ENCODE measurements at places on chromosomes 7 and 10.

DNA sequence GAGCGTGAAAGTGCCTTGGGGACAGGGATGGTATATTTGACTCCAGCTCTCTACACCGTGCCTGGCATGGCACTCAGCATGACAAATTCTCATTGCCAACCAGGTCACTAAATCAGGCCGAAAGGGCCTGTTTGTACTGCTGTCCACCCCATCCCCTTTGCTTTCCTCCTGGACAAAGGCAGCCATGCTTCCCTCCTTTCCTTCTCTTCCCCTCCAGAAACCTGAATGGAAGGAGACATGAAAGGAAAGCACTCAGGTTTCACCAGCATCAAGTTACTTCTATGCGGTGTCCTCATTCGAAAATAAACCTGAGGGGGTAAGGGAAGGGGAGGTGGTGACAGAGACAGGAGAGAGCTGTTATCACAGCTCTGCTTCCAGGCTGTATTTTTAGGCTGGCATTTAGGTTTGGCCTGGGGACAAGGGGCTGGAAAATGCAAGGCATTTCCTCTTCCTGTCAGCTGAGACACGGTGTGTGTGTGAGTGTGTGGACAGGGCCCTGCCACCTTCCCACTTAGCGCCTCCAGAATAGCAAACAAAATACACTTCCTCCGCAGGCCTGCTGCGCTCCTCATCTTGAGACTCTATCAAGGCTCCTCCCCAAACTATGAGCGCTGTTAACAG lies 79.9 kb upstream of the COL13A1 start:
- no peak for DNase-seq

- no peak for DNase-seq
Measured at GRCh38 chr10:91887272-91888076, 21.8 kb downstream of the FGFBP3 start.

- DNase-seq = no peak
Measured at GRCh38 chr10:76778914-76779795, 858.5 kb downstream of the KCNMA1 start.

GRCh38 chr10:60809157-60809556 lies 30.9 kb downstream of the CDK1 start:
- DNase-seq = no peak

GRCh38 chr10:77282163-77282562 lies 355.4 kb downstream of the KCNMA1 start:
- no peak for DNase-seq
